Osteoblast (primary cell): ENCODE measurements at places on chromosomes 4 and X. TPM values are rescaled to one million over a fixed set of nuclear protein-coding genes. Genes with fewer than 3 reads are reported as not detected.

GRCh38 chr4:77538144-77538543, 67.5 kb upstream of the CXCL13 start:
- peaks cover 35% of the 10 kb centered on the region for H3K27me3 ChIP-seq
- H3K4me1 ChIP-seq: peaks cover 13% of the 10 kb centered on the region
- no peak overlapping the region for H3K4me3 ChIP-seq
- no peaks in the 10 kb centered on the region for H3K36me3 ChIP-seq
- peak; percentile 18 for DNase-seq

DNA sequence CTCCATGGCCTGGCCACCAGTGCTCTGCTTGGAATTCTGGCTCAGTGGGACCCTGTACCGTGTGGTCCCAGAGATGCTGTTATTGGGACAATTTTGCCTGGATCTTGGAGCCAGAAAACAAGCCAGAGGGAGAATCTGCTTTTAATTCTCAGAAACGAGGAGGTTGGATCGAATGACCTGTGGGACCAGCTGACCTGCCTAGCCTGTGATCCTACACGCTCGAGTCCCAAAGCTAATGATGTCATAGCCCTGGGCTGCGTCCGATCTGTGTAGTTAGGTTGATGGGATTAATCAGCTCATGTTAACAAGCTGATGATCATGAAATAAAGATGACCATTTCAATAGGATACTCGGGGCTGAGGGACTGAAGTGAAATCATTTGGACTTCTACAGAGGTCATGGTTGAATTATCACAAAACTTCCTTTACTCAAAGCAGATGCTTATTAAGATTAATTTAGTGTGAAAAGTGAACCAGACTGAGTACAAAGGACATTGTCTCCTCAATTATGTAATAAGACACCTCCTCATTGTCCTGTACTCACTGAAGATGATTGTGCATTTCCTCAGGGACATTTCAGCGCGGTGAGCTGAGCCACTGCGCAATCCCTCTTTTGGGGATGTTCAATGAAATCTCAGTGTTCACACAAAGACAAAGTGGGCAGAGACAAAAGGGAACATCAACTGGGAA, 51.9 kb upstream of the STX18 start:
- H3K36me3 ChIP-seq: no peaks in the 10 kb centered on the region
- H3K27me3 ChIP-seq: no peaks in the 10 kb centered on the region
- DNase-seq: no peak
- no peak overlapping the region for H3K4me3 ChIP-seq

- H3K4me3 ChIP-seq: no peak overlapping the region
- H3K36me3 ChIP-seq: no peaks in the 10 kb centered on the region
- DNase-seq: no peak
- H3K4me1 ChIP-seq: no peaks in the 10 kb centered on the region
Observed at GRCh38 chr4:18214411-18215055, 193.0 kb upstream of the LCORL start.

- no peak overlapping the region for H3K27ac ChIP-seq
- H3K4me1 ChIP-seq: no peaks in the 10 kb centered on the region
Observed at GRCh38 chr4:162162672-162163071, 1.1 kb downstream of the FSTL5 start.

- peak overlapping the region; percentile 74 for H3K4me3 ChIP-seq
- no peaks in the 10 kb centered on the region for H3K27me3 ChIP-seq
- H3K4me1 ChIP-seq: no peaks in the 10 kb centered on the region
- no peak overlapping the region for H3K27ac ChIP-seq
Observed at GRCh38 chrX:64975491-64975890, 759 bp downstream of the ZC4H2 start.

Gene RNF175
- total RNA-seq: under 0.01 TPM in 2 replicates

Gene ARHGAP36
- total RNA-seq: not detected in 2 replicates

Gene PNMA6E
- not detected in 2 replicates for total RNA-seq
